ENCODE measurements at places on chromosomes 1 and 21. TPM values are rescaled to one million over a fixed set of nuclear protein-coding genes. Genes with fewer than 3 reads are reported as not detected.
A peak's percentile ranks its signal among the peaks of the same experiment; 100 is the strongest.

DNA sequence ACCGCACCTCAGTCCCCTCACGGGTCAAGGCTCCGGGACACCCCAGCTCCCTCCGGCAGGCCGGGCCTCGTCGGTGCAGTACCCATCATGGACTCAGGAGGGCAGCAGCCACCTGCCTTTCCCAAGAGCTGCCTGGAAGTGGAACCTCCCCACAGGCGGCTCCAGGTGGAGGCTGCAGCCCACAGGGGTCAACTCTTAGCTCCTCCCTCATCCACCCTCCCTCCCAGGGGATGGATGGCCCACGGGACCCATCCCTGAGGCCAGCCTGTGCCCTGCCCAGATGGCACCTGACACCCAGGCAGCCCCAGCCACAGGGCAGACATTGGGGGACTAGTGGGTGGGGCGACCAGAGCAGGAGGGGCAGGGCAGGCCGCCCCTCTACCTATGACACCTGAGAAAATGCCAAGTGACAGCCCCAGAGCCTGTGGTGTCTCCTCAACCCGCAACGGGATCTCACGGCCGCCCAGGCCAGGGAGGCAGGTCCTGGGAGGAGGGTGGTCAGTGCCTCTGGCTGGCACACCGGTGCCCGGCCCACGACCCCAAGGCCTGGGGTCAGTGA, 1.2 kb upstream of the ARHGEF16 start:
- DNase-seq = peak; percentile 82

- no peak for DNase-seq
Measured at GRCh38 chr21:42566524-42567213, 53.0 kb downstream of the SLC37A1 start.

GRCh38 chr21:30847627-30848500, 18.3 kb upstream of the KRTAP7-1 start:
- no peak for DNase-seq

DNA sequence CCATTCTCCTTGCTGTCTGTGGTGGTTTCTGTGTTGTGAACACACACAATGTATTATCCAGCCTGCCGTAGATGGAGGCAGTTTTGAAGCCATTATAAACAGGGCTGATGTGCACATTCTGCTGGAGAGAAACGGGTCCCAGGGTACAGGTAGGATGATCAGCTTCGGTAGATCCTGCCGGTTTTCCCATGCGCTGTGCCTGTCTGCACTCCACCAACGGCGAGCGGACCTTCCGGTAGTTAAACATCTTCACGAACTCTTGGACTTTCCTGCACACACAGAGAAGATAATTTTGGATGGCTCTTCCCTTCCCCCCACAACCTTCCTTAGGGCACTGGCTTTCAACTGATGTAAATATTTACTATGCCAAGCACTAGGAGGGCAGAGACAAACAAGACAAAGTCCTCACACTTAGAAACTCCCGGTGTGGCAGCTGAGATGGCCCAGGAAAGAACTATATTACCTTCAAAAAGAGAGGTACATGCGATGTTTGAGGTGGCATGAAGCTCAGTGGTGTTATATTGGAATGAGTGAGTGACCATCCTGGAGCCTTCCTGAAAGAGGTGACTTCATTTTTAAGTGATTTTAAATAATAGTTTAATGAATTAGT, 41.7 kb downstream of the ALPL start:
- no peak for DNase-seq

GRCh38 chr1:203632941-203633340, 6.3 kb downstream of the ATP2B4 start:
- no peak for DNase-seq

GRCh38 chr1:109807822-109808680, 44.3 kb upstream of the EPS8L3 start:
- DNase-seq = peak; percentile 48

GRCh38 chr1:104648269-104648691, 898.6 kb downstream of the AMY1C start:
- no peak for DNase-seq

DNA sequence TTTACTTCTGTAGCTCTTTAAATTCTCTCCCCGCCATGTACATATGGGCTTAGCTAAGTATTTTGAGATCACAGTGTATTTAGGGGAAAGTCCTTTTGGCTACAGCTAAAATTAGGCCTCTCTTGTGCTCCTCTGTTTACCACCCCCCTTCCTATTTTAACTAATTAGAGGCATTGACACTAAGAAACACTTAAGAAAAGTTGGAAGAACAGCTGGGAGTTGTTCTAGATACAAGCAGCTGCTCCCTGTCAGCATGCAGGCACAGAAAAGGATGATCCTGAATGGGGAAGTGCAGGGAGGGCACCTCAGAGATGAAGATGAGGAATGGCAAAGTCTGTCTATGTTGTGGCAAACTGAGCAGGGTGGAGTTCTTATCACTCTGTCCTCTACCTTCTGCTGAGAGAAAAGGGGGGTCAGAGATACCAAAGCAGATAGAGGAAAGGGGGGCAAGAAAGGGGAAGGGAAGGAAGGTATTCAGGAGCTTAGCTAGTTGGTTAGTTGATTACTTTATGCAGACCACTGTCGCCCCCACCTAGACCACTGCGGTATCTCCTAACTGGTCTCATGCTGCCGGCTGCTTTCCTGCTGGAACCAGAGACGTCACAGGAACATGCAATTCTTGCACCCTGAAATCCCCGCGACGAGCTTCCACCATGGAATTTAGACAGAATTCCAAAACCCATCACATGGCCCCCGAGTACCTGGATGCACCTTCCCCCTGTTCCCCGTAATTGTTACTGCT, 82.4 kb upstream of the HOOK1 start:
- no peak for DNase-seq

DNA sequence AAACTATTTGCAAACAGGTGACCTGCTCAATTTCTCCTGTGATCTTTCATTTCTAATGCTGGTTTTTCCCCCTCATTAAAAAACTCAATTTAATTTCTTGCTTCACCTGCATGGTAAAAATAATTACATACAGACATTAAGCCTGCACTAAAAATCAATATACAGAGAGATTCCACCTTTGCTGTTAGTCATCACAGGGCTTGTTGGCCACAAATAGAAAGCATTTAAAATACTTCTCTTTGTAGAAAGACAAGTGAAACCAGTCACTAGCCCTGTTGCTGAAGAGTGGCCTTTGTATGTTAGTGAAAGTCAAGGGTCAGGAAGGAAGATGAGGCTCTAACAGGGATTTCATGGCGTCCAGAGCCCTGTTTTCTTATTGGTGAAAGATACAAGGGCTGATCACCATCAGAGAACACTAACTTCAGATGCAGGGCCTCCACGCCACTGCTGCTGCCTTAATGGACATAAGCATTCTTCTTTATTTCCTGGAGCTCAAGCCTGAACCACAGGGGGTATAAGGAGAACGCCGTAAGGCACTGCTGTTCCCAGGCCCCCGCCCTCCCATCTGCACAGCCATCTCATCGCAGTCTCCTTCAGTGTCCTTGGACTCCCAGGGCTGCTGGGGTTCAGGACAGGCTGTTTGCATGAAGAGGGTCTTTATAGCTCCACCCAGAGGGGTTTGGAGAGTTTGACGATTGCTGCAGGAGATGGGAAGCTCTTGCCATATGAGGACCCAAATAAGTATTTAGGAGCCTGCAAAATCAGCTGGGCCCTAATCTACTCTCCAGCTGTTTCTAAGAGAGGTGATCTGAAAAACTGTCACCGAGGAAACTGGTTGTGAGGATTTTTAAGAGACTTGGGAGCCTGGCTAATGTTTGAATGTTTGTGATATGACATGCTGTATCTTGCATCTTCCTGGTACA, 117.3 kb upstream of the IRF2BP2 start:
- no peak for DNase-seq

- no peak for DNase-seq
Measured at GRCh38 chr1:44367944-44368343, 12.9 kb upstream of the ERI3 start.

DNA sequence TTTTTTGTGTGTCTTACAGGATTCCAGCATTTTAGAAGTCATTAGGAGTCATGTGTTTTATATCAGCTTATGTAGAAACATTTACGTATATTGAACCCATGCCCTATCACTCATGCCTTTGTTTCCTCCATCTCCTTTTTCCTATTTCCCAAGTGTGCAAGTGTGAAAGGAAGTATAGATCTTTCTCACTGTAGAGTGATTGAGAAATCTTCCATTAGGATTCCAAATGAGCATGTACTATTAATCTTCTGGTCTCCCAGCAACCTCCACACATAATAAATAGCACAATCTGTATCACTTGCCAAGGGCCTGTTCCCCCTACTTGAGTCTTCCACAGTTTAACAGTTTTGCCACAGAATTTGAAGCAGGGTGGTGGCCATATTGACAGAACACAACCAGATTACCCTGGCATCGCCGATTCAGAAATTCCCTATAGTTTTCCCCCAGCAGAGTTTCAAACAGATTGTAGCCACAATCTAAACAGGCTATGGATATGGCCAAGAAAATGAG, 1052.8 kb downstream of the TTLL7 start:
- no peak for DNase-seq

GRCh38 chr1:198377702-198378101, 162.8 kb downstream of the ATP6V1G3 start:
- no peak for DNase-seq

DNA sequence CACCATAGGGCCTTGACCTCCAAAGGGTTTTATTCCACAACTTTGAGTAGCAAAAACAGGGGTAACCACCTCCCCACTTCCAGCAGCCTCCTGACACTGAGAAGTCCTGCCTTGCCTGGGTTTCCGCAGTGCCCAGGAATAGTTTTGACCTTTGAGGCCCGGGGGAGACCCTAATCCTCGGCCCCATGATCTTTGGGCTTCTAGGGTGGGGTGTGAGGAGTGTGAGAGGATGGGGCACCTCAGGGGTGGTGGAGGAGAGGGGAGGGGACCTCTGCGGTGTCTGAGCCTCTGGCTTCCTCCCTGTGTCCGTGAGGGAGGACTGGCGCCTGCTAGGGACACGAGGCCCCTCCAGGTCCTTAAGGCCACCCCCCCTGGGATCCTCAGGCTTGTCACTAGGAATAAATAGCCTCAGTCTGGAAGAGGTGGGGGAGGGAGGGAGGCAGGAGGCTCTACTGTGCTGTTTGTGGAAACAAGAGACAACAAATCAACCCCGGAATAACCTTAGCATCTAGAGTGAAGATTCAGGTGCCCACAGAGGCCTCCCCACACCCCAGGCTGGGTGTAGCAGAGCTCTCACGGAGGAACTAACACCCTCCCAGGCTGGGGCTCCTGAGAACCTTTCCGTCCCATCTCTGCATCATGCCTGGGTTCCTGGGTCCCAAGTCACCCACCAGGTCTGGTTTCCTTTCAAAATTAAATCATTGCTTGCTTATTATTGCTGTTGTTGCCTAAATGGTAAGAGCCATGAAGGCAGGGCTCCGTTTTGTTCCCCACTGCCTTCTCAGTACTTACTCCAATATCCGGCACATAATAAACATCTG, 904 bp upstream of the FHL3 start:
- no peak for DNase-seq

DNA sequence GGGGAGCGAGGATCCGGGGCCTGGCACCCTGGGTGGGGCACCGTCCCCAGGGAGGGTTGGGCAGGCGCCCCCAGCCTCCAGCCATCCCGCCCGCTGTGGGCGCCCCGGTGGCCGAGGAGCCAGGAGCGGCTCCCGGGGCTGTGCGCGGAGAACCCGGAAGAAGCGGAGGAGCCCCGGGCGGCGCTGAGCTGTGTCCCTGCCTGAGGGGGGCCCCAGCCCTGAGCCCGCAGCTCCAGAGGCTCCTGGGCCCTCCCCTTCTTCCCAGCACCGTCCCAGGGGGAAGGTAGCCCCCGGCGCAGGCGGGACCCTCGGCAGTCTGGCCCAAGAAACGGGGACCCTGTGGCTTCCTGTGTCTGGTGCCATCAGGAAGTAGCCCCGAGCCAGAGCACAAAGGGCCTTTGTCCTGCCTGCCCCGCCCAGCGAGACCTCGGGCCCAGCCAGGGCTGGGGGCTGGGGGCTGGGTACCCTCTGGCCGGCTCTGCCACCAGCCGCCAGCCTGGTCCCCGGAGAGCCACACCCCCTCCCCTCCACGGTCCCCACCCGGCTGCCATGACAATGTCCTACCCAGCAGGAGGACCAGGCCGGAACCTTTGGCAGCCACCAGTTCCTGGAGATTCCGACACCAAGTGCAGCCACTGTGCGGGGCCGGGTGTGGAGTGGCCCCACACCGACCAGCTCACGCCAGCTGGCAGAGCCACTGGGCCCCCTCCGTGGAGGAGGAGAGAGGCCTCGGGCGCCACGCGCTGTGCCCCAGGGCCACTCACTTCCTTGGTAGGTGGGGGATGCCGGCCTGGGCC, 15.6 kb upstream of the TTLL10 start:
- peak; percentile 60 for DNase-seq

GRCh38 chr1:162538815-162539431, 22.6 kb upstream of the UAP1 start:
- DNase-seq = peak; percentile 87

DNA sequence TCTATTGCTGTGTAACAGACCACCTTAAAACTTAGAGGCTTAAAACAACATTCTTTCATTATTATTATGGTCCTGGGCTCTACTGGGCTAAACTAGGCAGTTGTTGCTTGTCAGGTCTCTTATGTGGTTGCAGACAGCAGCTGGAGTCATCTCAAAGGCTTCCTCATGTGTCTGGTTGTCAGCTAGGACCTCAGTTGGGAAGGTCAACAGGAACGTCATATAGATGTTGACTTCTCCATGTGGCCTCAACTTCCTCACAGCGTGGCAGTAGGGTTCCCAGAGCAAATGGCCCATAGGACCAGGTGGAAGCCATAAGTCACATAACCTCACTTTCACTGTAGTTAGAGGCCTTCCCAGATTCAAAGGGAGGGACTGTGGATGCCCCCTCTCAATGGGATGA, 15.4 kb upstream of the MEF2D start:
- DNase-seq = no peak

DNA sequence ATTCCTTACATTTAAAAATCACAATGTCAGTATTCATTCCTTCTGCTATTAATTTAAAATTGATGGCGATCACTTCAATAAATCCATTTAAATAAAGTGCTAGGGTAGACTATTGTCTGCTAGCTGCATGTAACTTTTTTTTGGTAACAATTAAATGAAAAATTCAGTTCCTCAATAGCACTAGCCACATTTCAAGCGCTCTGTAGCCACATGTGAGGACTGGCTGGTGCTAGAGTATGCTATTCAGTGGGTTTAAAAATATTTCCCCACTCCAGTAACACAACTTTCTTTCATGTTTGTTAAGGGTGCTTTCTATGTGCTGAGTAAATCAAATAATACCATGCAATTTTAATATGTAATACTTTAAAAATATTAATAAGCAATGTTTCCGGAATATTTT, 108.2 kb downstream of the LTN1 start:
- DNase-seq = no peak

- no peak for DNase-seq
Measured at GRCh38 chr1:29452463-29453230, 216.3 kb downstream of the PTPRU start.

The CAPN8 gene
- not detected for total RNA-seq

The MX2 gene
- 12.5 TPM for total RNA-seq

The AIM2 gene
- total RNA-seq = 3.9 TPM

The FLG2 gene
- total RNA-seq = not detected

The FMN2 gene
- total RNA-seq = 1.4 TPM

The MAP3K7CL gene
- total RNA-seq = 35.8 TPM

The C1QC gene
- not detected for total RNA-seq

The EPHB2 gene
- total RNA-seq = 94.2 TPM

The TFF1 gene
- not detected for total RNA-seq

The CFHR5 gene
- not detected for total RNA-seq

The BCAN gene
- not detected for total RNA-seq
